Naive B cell (primary cell): ENCODE measurements at places on chromosomes 7 and 10. TPM values are rescaled to one million over a fixed set of nuclear protein-coding genes. Genes with fewer than 3 reads are reported as not detected.

Gene GRM3
- 0.05 TPM for polyA plus RNA-seq

Gene PPP1R17
- not detected for polyA plus RNA-seq

Gene DIP2C
- polyA plus RNA-seq = 1.7 TPM

Gene LBX1
- polyA plus RNA-seq = not detected

- no peak overlapping the region for H3K4me3 ChIP-seq
- DNase-seq = no peak
- peaks cover 6% of the 10 kb centered on the region for H3K4me1 ChIP-seq
- no peak overlapping the region for H3K27ac ChIP-seq
- peaks cover 17% of the 10 kb centered on the region for H3K27me3 ChIP-seq
- no peaks in the 10 kb centered on the region for H3K36me3 ChIP-seq
Observed at GRCh38 chr7:74002474-74003017, 25.4 kb upstream of the ELN start.

DNA sequence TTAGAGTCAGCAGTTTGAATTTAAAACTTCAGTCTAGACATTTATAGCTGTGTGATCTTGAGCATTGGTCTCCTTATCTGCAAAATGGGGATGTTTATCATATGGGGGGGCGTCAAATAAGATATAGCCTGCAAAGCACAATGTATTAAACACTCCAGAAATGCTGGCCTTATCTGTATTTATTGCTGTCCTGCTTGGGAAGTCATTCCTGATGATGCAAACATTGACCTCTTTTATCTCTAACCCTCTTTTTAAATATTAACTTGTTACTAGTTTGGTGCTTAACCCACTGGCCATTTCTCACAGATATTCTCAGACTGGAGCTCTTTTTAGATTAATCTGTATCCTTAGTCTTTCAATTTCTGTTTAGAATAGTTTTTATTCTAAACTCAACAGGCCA is 13.2 kb downstream of the MRPS33 start:
- peaks cover 8% of the 10 kb centered on the region for H3K27me3 ChIP-seq
- no peaks in the 10 kb centered on the region for H3K4me1 ChIP-seq
- no peak for DNase-seq
- H3K27ac ChIP-seq = no peak overlapping the region
- no peak overlapping the region for H3K4me3 ChIP-seq

DNA sequence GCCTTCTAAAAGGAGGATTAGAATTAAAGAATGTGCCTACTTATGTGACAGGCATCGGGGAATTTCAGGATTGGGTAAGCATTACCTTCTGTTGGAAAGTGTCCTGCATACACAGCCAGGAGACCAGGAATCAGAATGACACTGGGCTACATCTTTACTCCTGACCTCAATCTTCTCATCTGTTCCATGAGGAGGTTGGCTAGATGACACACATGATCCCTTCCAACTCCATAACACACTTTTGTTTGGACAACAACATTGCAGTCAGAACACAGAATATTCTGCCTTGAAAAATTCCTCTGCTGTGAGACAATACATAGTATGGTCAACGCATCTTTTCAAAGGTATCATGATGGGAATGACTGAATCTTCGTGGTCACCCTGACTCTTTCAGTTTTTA is 1281.2 kb upstream of the SORCS1 start:
- H3K36me3 ChIP-seq = no peaks in the 10 kb centered on the region
- DNase-seq = no peak
- H3K4me1 ChIP-seq = no peaks in the 10 kb centered on the region
- H3K27me3 ChIP-seq = no peaks in the 10 kb centered on the region
- no peak overlapping the region for H3K4me3 ChIP-seq
- H3K27ac ChIP-seq = no peak overlapping the region

DNA sequence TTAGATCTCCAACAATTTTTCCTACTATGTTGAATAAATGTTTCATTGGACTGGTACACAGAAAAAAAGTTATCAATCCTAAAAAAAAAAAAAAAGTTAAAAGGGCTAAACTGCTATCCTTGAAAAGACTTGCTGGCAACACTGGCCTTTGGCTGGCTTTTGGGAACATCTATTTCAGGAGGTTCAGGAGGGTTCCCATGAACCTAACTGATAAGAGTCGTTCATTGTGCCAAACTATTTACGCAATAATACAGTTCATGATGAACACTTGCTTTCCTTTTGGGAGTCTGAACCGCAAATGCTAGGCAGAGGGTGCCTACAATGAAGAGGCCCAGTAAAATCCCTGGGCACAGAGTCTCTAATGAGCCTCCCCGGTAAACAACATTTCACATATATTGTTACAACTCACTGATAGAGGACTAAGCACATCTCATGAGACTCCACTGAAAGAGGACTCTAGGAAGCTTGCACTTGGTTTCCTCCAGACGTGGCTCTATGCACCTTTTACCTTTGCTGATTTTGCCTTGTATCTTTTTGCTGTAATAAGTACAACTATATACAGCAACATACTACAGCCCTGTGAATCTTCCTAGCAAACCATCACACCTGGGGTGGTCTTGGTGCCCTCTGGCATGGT is 45.0 kb downstream of the ZFAND4 start:
- no peaks in the 10 kb centered on the region for H3K4me1 ChIP-seq
- DNase-seq = no peak
- H3K4me3 ChIP-seq = no peak overlapping the region
- H3K27me3 ChIP-seq = no peaks in the 10 kb centered on the region
- no peak overlapping the region for H3K27ac ChIP-seq

GRCh38 chr10:50496228-50496627 is 127.5 kb downstream of the SGMS1 start:
- H3K27me3 ChIP-seq = no peaks in the 10 kb centered on the region
- H3K27ac ChIP-seq = no peak overlapping the region
- peaks cover 11% of the 10 kb centered on the region for H3K36me3 ChIP-seq
- DNase-seq = no peak

- H3K27me3 ChIP-seq = peaks cover 22% of the 10 kb centered on the region
- no peak overlapping the region for H3K27ac ChIP-seq
Observed at GRCh38 chr7:27269455-27269854, 26.9 kb downstream of the EVX1 start.

DNA sequence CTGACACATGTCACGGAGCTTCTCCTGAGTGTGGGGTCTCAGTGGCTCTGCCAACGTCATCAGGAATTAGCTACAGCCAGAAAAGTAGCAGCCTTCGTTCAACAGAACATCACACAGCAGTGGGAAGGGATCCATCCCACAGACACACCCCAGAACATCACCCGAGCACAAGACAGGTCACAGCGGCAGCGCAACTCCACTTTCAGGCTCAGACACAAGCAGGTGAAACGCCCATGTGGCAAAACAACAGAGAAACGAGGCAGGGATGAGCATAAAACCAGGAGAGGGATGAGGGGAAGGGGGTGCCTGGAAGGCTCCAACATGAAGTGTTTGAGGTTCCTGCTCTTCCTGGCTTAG is 44.8 kb downstream of the CAMK2B start:
- H3K4me1 ChIP-seq = no peaks in the 10 kb centered on the region
- H3K36me3 ChIP-seq = no peaks in the 10 kb centered on the region
- no peak for DNase-seq

- no peaks in the 10 kb centered on the region for H3K36me3 ChIP-seq
- peaks cover 20% of the 10 kb centered on the region for H3K4me1 ChIP-seq
- no peaks in the 10 kb centered on the region for H3K27me3 ChIP-seq
- H3K27ac ChIP-seq = peak overlapping the region; percentile 94
- DNase-seq = no peak
- H3K4me3 ChIP-seq = peak overlapping the region; percentile 95
Observed at GRCh38 chr7:1531979-1532455, 1.5 kb downstream of the MAFK start.
